Chondrocyte (in vitro differentiated cells): ENCODE measurements at places on chromosomes 2 and 18. TPM values are rescaled to one million over a fixed set of nuclear protein-coding genes. Genes with fewer than 3 reads are reported as not detected.

The GKN1 gene
- 0.37 TPM in 1 of 3 replicates, not detected in the others for total RNA-seq

The RNU2-63P gene
- 2.7 TPM in 1 of 3 replicates, not detected in the others for total RNA-seq

The HOXD3 gene
- not detected in 3 replicates for total RNA-seq

DNA sequence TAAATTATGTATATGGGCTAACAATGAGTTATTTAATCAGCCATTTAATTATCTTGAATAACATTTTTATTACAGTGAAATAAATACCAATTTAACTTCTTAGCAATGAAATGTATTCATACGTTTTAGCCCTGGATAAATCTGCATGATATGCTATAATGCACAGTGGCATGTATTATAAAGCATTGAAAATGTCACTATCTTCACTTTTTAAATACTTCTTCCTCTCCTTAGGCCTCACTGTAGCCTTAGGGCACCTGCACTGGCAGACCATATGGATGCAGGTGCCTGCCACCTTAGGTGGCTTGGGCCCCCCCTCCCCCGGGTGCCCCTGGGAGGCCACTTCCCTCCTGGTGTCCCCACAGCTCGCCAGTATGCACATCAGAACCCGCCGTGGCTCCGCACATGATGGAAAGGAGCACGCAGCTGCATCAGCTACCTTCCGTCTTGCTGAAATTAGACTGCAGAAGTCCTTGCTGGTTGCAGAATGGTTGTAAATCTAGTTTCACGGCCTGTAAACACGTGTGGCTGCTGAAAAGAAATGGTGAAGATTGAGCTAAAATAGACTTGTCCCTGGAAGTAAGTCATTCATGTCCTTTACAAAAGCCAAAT, 56.7 kb downstream of the ADI1 start:
- peak; percentile 75 for DNase-seq

- no peak for DNase-seq
These were observed 44.0 kb downstream of the CIB4 start for GRCh38 chr2:26597197-26597596.

GRCh38 chr2:112640467-112640799, 5.3 kb upstream of the SLC20A1 start:
- DNase-seq: no peak

- no peak for DNase-seq
These were observed 222.6 kb downstream of the SETBP1 start for GRCh38 chr18:44903327-44903726.

GRCh38 chr2:16314691-16315457, 350.8 kb downstream of the CYRIA start:
- no peak for DNase-seq

DNA sequence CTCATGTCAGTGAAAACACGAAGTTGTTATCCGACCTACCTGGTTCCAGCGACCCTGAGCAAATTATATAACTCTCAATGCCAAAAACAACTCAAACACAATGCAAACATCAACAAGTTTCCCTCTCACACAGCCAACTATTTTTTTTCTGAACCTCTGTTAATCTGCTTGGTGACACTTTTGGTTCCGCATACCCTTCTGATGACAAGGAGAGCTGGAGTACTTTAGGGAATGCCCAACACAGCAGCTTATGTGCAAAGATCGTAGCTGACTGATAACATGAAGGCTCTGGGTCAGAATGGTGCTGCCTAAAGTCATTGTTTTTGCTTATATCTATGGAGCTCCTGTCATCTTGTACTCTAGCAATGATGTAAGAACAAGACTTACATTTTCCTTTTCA, 72.7 kb upstream of the CCDC68 start:
- no peak for DNase-seq

DNA sequence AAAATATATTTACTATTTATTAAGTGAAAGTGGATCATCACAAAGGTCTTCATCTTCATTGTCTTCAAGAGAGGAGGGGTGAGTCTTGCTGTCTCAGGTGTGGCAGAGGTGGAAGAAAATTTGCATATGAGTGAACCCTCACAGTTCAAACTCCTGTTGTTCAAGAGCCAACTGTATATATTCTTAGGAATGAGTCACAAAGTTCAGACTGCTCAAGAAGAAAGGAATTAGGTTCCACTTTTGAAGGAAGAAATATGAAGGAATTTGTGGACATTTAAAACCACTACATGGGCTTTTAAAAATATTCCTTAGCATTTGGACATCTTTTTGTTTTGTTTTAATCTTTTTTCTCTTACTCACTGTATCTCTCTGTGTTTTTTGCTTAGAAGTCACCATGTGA, 212.6 kb downstream of the INSIG2 start:
- DNase-seq: no peak

GRCh38 chr2:203574824-203575223, 39.7 kb upstream of the RAPH1 start:
- DNase-seq: no peak

DNA sequence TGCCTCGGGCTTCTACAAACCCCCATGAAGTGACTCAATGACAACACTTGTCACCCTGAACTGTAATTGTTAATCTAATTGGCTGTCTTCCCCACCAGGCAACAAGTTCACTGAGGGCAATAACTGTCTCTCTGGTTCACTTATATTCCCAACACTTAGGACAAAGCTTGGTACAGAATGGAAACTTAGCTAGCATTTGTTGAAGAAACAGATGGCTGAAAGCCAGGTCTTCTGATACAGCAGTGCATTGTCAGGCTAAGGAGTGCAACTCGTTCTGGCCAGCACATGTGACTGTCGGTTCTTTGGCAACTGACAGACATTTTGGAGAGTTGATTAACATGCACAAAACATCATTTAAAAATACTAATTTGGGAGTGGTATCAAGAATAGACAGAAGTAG, 14.6 kb upstream of the DNAJC27 start:
- no peak for DNase-seq

- no peak for DNase-seq
These were observed 546 bp downstream of the CHPF start for GRCh38 chr2:219542931-219543595.

DNA sequence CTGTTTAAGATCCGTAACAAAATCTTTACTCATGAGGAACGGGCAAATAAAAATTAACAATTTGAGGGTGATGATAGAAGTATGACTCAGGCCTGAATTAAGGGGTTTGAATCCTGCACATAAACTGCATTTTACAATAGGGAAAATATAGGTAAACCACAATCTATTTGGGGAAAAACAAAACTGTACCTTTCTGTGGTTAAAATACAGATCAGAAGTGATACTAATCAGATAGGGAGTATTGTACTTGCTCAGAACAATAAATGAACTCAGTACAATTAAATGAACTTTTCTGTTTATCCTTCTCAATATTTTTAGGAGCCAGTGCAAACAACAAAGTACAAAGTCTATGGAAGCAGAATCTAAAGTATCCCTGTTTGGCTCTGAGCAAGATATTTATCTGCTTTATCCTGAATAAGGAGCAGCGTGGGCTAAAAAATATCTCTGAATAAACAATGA, 287.3 kb downstream of the ZNF385B start:
- no peak for DNase-seq
